ENCODE measurements at places on chromosomes 6 and 20.

- no peak for DNase-seq
These were observed 192.1 kb downstream of the ARID1B start for GRCh38 chr6:156969233-156969632.

- DNase-seq: no peak
These were observed 53.7 kb downstream of the ANKRD60 start for GRCh38 chr20:58174708-58175280.

DNA sequence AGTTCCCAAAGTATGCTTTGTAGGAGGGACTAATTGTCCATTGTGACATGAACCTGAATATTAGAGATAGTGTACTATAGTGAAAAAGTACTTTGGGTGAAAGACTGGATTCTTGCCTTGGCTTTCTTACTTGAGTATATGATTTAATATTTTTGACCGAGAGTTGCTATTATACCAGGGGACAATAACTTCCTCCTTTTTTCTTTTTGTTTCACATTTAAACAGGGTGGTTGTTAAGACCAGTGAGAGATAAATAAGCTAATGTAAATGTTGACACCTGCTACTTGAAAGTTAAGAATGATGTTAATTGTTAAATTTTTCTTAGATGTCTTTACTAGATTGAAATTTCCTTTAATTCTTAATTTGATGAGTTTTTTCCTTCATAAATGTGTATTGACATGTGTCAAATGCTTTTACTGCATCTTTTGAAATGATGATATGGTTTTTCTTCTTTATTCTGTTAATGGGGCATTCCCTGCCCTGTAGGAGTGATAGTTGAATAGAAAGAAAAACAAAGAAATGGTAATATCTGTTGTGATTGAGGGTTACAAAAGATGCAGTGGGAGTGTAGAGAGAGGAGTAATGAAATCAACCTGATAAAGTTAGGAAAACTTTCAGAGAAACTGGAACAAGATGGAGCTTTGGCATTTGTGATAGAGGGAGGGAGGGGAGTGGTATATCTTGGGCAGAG lies 48.4 kb downstream of the ZFAND3 start:
- DNase-seq: no peak

- no peak for DNase-seq
These were observed 215.1 kb upstream of the TBX18 start for GRCh38 chr6:84979541-84979940.

GRCh38 chr20:48791014-48791413 lies 36.8 kb downstream of the PREX1 start:
- DNase-seq: no peak

DNA sequence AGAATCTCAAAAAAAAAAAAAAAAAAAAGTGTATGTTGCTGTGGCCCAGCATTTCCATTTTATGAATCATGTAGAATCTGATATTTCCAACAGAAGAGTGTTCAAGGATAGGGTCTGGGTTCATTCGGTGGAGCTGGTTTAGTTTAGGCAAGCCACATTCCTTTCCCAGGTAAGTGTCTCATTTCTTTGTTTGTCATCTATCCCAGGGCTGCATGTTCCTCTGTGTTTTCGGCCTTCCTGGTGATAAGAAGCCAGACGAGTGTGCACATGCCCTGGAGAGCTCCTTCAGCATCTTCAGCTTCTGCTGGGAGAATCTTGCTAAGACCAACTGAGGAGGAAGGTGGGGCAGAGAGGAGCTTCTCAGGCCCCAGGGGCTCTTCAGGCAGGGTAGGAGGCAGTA lies 38.2 kb downstream of the NFYA start:
- DNase-seq: no peak

- DNase-seq: no peak
These were observed 206.4 kb upstream of the HDDC2 start for GRCh38 chr6:125507987-125508655.
